ENCODE measurements at places on chromosomes 7 and 10.

- peak; percentile 61 for DNase-seq
These were observed 134.1 kb upstream of the GDF10 start for GRCh38 chr10:47165711-47166404.

GRCh38 chr7:33743594-33743993, 161.7 kb upstream of the BMPER start:
- peak; percentile 89 for DNase-seq

GRCh38 chr10:89235073-89235798, 16.3 kb downstream of the LIPA start:
- no peak for DNase-seq

DNA sequence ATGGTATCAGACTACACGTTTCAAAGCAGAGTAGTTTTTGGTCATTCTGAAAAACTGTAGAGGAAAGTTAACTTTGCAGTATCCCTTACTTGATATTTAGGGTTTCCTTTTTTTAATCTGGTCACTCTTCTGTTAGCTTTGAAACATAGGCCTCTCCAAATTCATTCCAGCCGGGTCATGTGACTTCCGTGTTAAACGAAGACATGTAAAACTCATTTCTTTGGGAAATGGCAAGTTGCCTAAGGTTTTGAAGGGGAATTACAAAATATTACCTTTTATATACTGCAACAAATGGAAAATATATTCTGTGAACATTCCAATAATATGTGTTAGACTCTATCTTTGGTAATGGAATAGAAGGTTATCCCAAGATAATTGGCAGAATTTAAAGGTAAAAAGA, 9.5 kb downstream of the TES start:
- no peak for DNase-seq

GRCh38 chr7:78125884-78126283, 327.3 kb downstream of the PHTF2 start:
- peak; percentile 44 for DNase-seq

- DNase-seq, result peak; percentile 83
These were observed 1.2 kb downstream of the KLF6 start for GRCh38 chr10:3783682-3784432.

GRCh38 chr10:125012851-125013528, 71.1 kb downstream of the ZRANB1 start:
- DNase-seq, result no peak

DNA sequence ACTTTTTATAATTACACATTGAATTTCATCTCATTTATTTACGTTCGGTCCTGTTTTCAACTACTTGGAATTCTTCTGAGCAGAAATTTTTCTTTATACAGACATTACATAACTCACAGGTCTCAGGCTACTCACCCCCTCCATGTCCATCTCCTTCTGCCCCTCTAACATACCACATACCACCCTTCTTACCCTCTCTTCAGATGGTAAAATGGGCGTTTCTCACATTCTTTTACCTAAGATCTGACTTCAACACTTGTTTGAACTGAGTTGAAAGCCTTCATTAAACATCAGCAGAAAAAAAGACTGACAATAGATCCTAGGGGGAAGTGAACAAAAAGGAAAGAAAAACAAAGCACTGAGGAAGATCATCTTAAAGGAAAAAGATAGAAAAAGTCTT, 309.7 kb downstream of the CTNNA3 start:
- no peak for DNase-seq

GRCh38 chr7:139046143-139046542, 10.3 kb upstream of the ZC3HAV1L start:
- DNase-seq, result no peak

GRCh38 chr7:150356265-150356897, 12.2 kb upstream of the REPIN1 start:
- no peak for DNase-seq

DNA sequence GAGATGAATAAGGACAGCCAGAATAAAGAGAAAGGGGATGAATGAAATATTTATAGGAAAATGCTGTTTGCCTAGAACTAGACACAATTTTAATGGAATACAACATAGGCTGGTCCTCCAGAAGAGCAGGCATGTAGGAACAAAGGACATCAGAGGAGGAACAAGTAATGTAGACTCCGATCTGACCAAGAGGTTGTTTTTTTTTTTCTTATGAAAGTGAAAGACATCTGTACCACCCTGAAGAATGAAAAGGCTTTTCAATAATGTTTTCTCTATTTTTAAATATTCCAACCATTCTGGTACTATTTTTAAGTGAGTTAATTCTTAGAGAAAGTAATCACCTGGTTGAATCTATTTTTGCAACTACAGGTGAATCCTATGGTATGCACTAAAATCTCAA, 136.9 kb upstream of the PTN start:
- no peak for DNase-seq

DNA sequence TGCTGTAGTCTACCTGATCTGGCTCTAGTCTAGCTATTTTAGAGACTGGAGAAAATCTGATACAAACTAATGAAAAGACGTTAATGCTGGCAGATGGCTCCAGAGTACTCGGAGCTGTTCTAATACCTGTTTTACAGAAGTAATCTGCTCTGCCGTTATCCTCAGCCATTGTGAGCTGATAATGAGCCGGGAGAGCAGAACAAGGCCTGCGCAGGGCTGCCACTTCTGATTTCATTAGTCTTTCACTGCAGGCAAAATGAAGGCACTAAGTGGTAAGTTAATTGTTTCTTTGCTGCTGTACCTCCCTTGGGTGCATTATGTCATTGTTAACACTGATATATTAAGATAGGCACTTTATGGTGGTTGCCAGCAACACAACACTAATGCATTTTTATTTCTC, 456.4 kb upstream of the PFKP start:
- DNase-seq, result no peak

GRCh38 chr10:119022846-119023552, 6.5 kb upstream of the NANOS1 start:
- DNase-seq, result no peak

DNA sequence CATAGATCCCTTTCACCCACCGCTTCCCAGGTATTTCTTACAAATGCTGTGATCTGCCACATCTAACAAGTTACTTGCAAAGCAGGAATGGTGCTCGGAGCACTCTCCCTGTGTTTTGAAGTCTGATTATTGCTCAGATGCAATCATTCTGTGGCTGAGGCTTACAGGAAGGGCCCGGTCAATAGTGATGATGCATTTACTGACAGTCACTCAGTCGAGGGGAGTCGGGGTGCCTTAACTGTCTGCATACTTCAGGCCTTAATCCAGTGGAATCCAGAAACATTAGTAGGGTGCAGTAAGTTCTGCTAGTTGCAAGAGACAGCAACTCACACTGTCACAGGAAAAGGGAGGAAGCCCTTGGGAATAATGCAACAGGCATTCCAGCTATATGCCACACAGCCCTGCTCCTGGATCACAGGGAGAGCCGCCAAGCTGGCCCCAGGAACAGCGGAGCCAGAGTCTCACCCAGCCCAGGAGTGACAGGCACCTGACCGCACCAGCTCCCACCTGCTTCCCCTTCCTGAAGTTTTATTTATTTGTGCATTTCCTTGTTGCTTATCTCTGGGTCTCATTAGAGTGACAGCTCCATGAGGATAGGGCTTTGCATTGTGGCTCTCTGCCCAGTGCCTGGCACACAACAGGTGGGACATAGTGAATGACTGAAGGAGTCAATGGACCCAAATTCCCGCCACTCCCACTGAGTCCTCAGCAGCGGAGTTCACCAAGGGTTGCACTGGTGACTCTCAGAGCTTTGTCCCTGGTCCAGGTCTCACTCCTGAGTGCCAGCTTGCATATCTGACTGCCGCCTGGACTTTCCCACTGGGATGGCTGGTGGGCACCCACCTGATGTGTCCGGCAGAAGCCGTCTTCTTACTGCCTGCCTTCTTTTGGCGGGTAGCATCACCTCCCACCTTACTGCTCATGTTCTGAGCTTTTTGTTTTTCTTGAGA, 212.5 kb upstream of the SH2B2 start:
- DNase-seq, result no peak

GRCh38 chr10:21056461-21056860, 159.3 kb upstream of the NEBL start:
- DNase-seq, result no peak

DNA sequence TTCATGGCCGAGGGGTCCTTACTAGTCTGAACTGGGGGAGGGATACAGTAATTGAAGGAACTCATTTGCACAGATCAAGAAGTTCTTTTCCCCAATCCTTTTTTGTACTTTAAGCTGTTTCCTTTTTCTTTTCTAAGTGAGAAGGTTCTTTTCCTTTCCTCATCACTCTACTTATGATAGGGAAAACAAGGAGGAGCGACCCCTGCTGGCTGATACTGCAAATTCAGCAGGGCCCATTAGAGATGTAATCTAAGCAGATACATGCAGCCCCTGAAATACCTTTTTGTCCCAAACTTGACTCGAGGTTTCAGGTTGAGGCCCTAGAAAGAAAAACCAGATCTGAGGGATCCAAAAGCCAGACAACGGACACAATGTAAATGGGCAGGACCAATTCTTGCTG, 305.5 kb downstream of the DNAJB9 start:
- no peak for DNase-seq

DNA sequence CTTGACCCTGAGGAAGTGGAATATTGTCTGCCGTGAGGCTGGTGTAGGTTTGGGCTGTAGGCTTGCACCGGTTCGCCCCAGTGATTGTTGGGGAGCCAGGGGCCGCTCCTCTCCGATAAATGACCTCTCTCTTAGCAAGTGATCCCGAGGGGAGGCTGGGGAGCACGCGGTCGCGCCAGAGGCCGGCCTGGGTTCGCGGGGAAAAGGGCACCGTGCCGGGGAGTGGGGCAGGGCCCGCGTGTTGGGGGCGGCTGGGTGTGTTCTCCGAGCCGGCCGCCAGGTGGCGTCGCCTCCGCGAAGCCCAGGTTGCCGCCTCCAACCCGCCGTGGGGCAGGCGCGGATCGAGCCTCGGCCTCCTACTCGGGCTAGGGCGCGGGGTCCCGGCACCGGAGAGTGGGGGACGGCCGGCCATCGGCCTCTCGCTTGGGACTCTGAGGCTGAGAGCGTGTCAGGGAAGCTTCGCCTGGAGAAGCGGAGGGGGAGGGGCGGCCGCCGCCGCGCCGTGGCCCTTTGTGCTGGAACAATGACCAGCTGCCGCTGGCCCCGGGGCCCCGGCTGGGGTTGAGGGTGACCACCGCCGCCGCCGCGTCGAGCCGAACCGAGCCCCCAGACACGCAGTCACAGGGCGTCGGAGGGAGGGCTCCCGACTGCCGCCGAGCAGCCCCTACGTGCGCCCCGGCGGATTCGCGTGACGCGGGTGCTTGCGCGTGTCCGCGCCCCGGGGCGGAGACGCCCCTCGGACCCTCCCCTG, 442 bp upstream of the LZTS2 start:
- peak; percentile 56 for DNase-seq

- DNase-seq, result no peak
These were observed 13.5 kb downstream of the ATP5MK start for GRCh38 chr10:103382769-103383168.

GRCh38 chr7:6551016-6551511, at the start of gene GRID2IP:
Gene GRID2IP, minus strand, starts transcription at chr7:6551461. Its CDS starts 25 bp downstream, at chr7:6551436.
- no peak for DNase-seq

GRCh38 chr10:108782411-108782810, 1140.9 kb downstream of the XPNPEP1 start:
- DNase-seq, result no peak

DNA sequence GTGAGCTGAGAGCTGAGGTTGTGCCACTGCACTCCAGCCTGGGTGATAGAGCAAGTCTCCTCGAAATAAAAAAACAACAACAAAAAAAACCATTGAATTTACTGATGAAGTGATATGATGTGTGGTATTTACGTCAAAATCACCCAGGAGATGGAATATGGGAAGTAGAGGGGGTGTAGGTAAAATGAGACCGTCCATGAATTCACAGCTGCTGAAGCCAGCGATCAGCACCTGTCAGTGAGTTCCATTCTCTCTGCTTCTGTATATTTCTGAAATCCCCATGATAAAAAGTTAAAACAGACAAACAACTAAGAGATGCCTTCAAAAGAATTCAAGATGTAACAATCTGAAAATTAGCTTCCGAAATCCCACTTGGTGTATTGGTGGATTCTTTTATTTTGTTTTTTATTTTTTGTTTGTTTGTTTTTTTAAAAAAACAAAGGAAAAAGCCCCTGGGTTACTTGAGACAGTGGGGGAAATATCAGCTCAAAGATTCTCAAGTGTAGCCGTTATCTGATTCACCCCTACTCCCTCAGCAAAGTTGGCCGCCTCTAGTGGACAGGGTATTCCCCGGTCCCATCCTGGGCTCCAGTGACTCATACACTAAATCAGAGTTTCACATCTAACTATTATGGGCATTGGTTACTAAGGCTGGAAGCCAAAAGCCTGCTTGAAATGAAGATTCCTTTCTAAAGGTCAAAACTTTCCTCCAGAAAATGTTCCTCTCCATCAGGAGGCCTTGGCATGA, 76.4 kb downstream of the MAP3K8 start:
- peak; percentile 50 for DNase-seq

- no peak for DNase-seq
These were observed 144.8 kb downstream of the LRRN3 start for GRCh38 chr7:111235709-111236108.

DNA sequence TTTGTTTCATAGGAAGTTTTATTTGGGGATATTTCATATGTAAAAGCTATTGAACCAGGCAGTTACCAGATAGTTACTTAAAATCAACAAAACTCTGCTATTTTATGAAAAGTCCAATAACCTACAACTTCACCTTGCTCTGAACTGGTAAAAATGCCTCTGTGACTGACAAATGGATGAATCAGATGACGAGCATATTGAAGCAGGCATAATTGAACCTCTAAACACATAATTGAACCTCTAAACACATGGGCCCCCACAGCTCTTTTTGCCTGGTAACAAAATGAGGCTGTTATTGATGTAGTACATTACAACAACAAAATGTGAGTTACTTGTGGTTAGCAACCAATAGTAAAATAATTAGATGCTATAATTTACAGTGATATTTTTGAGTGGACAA, 99.7 kb downstream of the MBL2 start:
- no peak for DNase-seq

Data from AG09319 (cell line).